ENCODE measurements at places on chromosomes 13 and 19.

- no peak for DNase-seq
Observed at GRCh38 chr19:57671124-57671895, 2.6 kb downstream of the ZSCAN4 start.

DNA sequence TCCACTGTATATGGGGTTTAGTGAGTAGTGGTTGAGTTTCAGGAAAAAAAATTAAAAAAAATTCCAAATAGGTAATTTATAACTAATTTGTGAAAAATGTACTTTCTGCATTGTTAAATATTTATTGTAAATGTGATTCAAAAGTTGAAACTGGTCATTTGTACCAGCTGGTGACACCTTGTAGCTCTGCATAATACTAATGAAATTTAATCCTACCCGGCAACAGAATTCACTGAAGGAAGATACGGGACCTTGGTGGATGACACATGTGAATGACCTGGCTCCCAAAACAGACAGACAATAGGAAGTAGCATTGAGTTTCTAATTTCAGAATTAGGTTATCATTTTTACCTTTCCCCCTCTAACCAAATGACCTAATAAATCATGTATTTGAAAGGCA, 73.8 kb downstream of the SLITRK6 start:
- no peak for DNase-seq

GRCh38 chr13:98484289-98485219, 92.4 kb downstream of the STK24 start:
- peak; percentile 79 for DNase-seq

DNA sequence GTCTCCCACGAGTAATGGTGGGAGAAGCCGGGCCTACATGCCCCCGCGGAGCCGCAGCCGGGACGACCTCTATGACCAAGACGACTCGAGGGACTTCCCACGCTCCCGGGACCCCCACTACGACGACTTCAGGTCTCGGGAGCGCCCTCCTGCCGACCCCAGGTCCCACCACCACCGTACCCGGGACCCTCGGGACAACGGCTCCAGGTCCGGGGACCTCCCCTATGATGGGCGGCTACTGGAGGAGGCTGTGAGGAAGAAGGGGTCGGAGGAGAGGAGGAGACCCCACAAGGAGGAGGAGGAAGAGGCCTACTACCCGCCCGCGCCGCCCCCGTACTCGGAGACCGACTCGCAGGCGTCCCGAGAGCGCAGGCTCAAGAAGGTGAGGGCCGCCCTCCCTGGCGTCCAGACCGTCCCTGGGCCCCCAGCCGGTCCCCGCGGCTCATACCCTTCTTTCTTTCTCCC, 1.4 kb upstream of the USF2 start:
- DNase-seq = no peak

DNA sequence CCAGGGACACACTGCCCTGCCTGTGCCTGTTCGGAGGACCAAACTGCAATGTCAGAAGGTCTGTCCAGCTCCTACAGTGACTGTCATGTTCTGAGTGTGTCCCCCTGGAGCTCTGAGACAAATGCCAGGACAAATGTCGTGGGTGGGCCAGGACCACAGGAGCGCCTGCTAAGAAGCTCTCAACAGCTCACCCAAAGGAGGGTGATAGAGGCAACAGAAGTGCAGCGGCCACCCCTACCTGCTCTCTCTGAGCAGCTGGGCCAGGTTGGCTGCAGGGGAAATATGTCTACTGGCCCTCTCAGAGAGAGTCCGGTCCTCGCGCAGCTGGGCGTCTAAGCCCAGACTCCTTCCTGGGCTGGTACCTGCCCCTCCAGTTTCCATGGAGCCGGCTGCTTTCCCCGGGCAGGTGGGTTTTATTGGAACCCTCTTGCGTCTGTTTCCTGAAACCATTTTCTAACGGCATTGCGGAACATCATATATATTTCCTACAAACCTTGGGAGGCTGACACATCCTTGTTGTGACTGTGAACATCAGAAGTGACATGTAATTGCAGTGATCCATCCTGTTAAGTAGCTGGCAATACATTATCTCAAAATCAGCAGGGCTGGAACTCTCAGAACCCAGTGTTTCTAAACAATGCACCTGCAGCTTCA, 78.1 kb downstream of the CHST8 start:
- DNase-seq = no peak

- DNase-seq = no peak
Observed at GRCh38 chr13:40611004-40611403, 55.4 kb downstream of the FOXO1 start.

- DNase-seq = no peak
Observed at GRCh38 chr19:46515879-46516350, 20.2 kb upstream of the PNMA8B start.

DNA sequence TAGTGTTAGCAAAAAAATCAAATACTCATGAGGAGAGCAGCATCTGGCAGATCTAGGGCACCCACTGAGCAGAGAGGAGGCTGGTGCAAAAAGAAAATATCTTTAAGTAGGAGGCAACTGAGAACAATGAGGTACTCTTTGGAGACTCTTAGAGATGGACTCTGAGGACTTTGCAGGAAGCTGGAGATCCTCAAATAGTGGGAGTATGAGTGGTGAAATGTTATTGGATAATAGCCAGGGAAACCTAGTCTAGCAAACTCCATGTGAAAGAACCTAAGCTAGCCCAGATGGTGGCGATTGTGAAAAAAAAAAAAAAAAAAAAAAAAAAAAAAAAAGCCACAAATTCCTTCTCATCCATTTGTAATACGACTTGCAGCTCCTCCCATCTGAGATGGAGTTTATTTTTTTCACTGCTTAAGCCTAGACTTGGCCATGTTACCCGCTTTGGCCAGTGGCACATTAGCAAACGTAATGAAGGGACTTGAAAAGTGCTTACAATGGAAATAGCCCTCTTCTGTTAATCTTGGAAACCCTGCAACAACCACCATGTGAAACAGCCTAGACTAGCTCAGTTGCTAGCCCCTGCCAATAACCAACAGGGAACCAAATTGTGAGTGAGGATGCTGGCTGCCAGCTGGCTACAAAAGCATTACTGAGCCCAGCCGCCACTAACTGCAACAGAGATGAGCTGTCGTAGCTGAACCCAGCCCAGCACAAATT, 476.2 kb downstream of the KLF12 start:
- DNase-seq = no peak

GRCh38 chr13:72473321-72473720, 254.1 kb downstream of the MZT1 start:
- DNase-seq = no peak

- DNase-seq = no peak
Observed at GRCh38 chr13:51148223-51148951, 37.3 kb upstream of the C13orf42 start.

DNA sequence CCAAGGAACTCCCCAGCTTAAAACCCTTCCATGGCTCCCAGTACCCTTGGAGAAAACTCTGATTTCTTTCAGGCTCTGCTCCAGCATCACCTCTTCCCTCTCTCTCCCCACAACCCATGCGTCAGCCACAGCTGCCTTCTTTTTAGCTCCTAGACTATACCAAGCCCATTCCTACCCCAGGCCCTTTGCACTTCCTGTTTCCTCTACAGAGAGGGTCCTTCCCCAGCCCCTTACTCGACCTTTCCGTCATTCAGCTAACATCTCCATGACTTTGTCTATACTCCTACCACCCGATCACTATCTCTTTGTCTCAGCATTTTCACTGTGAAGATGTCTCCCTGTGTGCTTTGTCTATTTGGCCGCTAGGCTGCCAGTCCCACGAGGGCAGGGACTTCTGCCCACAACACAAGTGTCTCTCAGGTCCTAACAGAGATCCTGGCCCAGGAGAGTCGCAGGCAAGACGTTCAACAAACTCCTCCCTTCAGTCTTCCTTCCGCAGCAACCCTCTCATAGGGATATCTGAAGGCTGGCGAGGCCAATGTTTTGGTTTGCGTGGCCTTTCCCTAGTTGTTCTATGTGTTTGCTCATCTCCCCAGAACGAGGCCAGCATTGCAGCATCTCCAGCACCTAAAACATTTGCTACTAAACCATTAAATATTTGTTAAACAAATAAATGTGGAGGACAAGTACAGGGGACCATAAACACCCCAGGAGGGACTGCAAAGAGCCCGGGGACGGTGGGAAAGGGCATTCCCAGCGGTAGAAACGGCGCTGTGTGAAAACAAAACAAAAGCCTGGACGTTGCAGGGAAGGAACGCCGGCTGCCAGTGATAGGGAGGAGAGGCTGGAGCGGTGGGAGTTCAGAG, 816 bp downstream of the CCNP start:
- DNase-seq = no peak

GRCh38 chr19:54329476-54330165, 9.3 kb downstream of the LILRA4 start:
- no peak for DNase-seq

- no peak for DNase-seq
Observed at GRCh38 chr13:96898646-96899254, 95.5 kb downstream of the OXGR1 start.

DNA sequence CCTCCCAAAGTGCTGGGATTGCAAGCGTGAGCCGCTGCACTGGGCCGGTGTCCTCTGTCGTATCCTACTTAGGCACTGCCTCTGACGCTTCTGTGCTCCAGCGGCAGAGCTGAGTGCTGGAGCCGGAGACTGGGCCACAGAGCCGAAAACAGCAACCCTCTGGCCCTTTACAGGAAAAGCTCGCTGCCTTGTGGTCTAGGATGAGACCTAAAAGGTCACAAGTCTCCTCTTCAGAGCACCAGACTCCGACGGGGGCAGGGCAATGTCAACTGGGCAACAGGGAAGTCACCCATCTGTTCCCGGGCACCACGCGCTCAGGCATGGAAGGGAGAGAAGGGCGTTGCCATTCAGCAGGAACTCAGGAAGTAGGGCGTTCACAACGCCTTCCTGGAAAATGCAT, 91.7 kb downstream of the GADD45B start:
- no peak for DNase-seq

DNA sequence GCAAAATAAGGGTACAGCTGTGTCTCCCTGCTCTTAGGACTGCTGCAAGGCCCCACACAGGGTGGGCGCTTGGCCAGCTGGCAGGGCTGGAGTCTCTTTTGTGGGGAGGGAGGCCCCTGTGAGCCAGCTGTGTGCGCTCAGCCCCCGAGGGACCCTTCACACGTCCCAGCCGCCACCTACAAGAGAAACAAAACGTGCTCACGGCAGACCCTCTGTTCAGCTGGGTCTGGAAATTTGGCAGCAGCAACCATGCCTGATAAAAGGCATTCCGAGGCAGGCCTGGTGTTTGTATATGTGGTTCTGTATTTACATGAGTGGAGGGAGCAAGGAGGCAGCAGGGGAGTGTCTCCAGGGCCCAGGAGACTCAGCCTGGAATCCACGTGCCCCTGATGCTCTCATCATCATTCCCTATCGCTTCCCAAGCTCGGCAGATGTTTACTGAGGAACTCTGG, 49.7 kb downstream of the CRTC1 start:
- peak; percentile 95 for DNase-seq

- DNase-seq = no peak
Observed at GRCh38 chr13:60945396-60945795, 470.3 kb downstream of the PCDH20 start.

- no peak for DNase-seq
Observed at GRCh38 chr13:28553971-28554370, 59.0 kb upstream of the FLT1 start.

DNA sequence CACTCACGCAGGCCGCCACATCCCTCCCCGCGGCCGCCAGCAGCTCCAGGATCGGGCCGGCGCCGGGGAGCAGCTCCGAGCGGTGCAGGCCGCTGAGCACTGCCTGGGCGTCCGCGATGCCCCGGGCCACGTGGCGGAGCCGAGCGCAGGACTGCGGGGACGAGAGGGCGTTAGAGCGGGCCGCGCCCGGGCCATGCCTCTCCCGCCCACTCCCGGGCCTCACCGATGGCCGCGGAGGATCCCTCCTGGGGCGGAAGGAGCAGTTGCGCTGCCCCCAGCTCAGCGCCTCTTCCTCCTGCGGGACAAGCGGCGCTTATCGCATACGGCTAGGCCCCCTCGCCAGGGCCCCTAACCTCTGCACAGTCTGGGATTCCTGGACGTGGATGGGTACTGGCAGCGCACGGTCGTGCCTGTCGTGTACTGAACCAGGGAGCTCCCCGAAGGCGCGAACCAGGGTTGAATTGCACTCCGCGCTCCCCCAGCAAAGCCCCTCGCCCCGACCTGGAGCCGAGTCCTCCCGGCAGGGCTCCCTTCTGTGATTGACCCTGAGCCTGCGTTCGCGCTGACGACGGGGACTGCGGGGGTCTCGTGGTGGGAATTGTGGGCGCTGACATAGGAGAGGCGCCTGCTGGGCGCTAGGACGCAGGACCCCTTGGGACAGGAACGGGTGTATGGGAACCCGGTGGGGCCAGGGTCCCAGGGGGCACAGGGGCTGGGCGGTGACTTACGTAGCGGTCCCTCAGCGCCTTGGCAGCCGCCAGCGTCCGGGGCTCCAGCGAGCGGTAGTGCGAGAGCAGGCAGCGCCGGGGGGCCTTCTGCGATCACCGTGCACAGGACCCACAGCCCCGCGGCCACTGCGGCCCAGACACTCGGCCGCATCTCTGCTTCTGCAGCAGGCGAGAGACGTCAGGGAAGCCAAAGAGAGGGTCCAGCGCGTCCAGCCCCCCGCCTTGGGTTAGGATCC, 673 bp downstream of the IFNL4 start:
- DNase-seq = no peak

DNA sequence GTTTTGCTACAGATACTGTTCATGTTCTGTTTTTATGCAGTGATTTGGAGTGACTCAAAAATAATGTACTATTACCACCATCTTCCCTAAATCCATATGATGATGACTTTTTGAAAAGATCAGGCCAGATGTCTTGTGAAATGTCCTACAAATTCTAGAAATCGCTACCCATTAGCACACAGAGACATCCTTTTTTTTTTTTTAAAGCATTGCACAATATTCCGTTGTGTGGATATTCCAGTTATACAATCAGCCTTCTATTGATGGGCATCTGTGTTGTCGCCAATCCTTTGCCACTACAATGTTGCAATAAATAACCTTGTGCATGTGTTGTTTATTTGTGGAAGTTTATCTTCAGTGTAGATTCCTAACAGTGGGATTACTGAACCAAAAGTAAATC, 24.5 kb downstream of the ZDHHC20 start:
- no peak for DNase-seq

DNA sequence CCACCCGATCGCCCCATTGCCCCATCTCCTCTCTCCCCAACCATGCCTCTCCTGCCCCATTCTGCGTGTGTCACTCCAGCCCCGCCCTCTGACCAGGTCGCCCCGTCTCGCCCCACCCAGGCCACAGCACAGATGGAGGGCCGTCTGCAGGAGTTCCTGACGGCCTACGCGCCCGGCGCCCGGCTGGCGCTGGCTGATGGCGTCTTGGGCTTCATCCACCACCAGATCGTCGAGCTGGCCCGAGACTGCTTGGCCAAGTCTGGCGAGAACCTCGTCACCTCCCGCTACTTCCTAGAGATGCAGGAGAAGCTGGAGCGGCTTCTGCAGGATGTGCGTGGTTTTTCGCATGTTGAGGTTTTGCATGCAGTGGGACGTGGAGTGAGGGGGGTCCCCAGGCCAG, 26.2 kb downstream of the MAST3 start:
- no peak for DNase-seq

- no peak for DNase-seq
Observed at GRCh38 chr19:49779731-49780555, 13.1 kb downstream of the AP2A1 start.

- no peak for DNase-seq
Observed at GRCh38 chr13:107681600-107681999, 533.7 kb downstream of the LIG4 start.
